ENCODE measurements at places on chromosomes 3 and 15.

DNA sequence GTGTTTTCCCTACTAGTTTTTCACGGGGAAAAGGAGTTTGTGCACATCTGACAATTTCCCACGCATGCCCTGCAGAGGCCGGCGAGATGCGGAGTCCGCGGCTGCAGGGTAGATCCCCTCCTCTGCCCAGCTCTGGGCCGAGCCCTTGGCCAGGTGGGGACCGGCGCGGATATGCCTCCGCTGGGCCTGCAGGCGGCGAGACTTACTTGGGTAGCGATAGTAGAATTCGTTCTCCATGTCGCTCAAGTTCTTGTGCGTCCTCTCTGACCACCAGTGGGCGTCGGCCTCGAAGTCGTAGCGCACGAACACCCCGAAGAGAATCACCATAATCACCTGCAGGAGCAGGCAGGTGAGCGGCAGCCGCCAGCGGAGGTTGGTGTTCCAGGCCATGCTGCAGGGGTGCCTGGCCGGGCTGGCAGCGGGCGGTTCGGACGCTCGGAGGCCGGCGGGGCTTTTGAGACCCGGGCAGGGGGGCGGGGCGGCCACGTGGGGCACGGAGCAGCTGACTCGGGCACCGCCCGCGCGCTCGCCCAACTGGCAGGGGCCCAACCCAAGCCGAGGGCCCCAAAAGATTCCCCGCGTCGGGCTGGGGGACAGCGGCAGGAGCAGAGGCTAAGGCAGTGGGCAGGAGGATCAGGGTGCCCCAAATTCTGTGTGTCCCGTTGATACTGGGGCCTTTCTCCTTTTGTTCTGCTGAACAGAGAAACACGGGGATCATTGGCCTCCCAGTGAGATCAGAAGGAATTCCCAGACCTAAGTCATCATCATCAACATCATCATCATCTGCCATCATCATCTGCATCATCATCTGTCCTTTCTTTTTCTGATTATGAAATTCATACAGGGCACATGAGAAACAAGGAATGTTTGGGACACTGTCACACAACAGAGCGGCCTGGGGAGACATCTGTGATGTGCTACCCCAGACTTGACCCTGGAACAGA is at the start of gene RHCG:
RHCG (minus strand) TSS at position 429 of the 944 bp plus-strand sequence; CDS start at position 390, 39 bp downstream.
- no peak for DNase-seq

GRCh38 chr3:40237889-40238571 is 71.5 kb upstream of the EIF1B start:
- no peak for DNase-seq

- DNase-seq: no peak
Measured at GRCh38 chr3:31472479-31473390, 60.0 kb upstream of the STT3B start.

DNA sequence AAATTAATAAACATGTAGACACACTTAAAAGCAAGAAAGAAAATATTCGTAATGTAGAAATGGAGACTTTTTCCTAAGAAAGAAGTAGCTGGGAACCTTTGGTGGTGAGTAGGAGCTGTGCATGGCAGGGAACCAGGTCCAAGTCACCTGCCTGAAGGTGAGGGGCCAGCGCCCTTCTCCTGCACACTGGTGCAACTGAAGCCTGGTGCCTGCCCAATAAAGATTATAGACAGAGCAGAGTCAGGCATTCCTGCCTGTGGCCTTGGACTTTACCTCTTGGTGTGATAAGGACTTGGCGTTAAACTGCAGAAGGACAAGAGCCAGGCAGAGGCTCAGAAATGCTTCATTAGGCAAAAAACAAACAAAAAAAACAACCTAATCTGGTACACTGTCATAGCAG is 14.2 kb downstream of the CFAP91 start:
- no peak for DNase-seq

GRCh38 chr3:127588806-127589577 is 1.5 kb downstream of the TPRA1 start:
- no peak for DNase-seq

GRCh38 chr3:30548600-30548999 is 57.8 kb upstream of the TGFBR2 start:
- DNase-seq: no peak

DNA sequence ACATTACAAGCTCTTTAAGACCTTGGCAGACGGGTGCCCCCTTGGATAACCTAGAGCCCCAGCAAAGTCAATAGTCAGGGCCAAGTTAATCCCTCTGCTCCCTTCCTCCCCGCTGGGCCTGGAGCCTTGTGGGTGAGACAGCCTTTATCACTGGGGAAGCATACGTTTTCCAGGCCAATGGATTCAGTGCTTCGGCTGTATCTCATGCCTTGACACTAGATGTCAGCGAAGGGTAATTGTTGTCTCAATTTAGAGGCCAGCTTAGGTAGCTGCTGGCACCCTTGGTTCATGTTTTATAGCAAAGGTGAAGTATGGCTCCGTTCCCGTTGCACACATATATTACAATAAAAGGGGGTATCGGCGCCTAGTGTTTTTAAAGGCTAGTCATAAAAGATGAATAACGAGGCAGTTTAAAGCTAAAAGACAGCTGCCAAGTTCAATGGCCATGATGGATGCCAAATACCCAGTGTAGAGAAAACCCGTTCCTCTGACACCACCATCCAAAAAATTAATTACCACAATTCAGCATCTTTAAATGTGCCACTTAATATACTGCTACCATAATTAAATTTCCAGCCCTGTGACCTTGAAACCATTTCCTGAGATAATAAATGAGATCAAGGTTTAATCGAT is 52.3 kb upstream of the BNIP2 start:
- DNase-seq: no peak

DNA sequence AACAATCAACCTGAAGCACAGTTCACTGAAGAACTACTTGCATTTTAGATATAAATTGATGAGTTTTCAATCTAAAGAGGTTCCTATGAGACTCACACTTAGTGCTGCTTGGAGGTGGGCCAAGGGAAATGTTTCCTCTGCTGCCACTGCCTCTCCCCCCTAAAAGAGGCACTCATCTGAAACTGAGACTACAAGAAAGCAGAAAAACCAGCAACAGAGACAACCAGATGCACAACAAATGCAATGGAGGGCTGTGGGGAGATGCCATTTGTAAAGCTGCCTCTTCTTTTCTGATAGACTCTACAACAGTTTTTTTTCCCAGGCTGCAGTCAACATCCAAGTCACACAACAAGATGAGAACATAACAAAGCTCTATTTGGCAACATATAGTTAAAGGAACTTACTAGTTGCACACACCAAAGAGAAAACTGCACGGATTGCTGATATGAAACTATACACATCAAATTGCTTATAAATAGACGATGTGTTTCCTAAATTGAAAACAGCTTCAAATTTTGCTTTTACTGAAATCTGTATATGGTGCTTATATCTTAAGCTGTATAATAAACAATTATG is 11.0 kb downstream of the TSPAN3 start:
- no peak for DNase-seq

DNA sequence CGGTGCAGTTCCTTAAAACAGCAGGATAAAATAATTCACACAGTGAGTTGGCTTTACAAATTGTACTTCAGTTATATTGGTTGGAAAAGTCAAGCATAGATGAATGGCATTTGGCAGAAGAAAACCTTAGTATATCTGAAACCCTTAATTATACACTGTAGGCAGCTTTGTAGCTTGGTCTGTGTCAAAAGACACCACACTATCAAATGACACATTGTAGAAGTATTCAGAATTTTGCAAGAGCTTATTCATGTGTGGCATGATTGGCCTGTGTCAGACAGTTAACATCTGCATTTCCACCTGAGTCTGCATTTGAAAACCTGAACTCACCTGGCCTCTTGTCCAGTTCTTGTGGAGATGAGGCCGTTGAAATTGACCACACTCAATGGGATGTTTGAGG is 13.8 kb downstream of the TMEM266 start:
- no peak for DNase-seq

DNA sequence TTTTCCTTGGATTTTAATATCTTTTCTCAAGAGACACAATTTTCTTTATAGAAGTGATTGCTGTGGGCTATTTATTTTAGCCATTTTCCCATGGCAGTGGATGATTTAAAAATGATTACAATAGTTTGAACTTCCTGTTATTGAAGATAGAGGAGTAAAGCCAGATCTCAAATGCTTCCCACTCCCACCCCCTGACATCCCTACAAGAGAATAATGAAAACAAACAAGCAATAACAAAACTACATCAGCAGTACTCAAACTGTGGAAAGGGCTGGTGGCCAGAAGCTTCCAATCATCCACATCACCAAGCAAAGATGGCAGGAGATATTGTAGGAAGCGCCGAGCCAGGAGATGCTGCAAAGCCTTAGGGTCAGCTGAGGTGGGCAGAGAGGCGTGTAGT is 831.1 kb upstream of the NR2F2 start:
- no peak for DNase-seq

DNA sequence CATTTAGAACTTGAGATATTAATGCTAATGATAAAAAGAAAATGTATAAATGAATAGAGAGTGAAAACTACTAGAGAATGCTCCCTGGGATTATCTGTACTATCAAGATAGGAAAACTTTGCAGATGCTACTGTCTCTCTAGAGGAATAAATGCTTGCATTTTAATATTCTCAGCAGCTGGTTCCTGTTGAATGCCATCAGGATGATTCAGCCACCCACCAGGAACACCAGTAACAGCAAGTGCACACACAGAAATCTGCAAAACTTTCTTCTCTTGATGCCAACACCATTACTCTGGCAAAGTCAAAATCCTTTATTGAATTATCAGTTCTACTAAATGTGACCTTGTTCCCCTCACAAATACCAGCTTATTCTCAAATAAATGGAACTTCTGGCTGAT is 148.4 kb downstream of the TIGIT start:
- DNase-seq: no peak

GRCh38 chr3:52779837-52780585 is 2.6 kb downstream of the ITIH1 start:
- no peak for DNase-seq

- no peak for DNase-seq
Measured at GRCh38 chr3:25044762-25045710, 383.0 kb upstream of the RARB start.

- no peak for DNase-seq
Measured at GRCh38 chr3:172530566-172530965, 7.3 kb upstream of the TNFSF10 start.

DNA sequence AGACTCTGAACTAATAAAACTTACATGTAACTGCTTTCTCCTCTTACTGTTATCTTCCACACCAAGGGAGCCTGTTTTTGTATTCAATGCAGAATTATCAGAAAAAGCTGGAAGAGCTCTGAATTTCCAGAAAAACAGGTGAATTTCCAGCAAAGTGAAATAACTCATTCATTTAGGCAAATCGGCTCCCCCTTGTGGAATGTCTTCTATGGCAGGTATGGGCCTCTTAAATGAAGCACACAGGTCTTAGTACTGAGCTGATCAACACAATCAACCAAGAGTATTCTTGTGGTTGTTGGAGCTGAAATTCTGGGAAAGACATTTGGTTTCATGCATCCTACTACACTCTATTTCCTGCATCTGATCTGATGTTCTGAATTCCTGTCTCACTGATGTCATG is 31.0 kb upstream of the PTPRG start:
- DNase-seq: no peak
